ENCODE measurements at places on chromosomes 5 and 9.

DNA sequence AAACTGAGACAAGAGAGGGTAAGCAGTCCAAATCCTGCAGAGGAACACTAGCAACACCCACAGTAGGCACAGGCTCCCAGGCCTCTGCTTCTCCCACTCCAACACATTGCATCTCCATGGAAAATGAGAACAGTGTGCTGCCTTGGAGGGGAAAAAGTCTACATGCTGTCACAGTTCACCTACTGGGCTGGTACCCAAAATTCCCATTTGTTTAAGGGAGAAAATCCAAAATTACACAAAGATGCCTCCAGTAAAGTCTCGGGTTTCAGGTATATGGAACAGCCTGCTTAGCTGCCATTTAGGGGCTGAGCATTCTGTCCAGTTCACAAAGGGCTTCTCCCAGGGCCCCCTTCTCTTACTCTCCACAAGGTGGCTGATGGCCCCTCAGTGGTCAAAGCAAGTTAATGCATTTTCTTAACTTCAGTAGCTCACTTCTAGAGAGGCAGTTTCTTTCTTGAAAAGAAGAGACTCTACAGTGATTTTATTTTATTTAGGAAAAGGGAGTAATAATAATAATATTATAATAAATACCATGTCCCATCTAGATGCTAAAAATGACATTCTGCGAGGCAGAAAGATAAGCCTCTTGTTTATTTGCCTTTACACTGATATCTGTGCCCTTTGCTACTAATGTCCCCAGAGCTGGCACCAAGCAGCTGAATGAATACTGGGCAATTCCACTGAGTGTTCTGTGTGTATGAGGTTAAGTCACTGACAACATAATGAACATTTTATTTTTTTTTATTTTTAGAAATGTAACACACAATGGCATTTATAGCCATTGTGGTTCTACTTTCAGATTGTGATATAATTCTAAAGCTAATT lies 89.4 kb downstream of the RGS7BP start:
- no peak for DNase-seq

- DNase-seq: no peak
Measured at GRCh38 chr9:136729144-136729543, 13.6 kb downstream of the LCN10 start.

- DNase-seq: no peak
Measured at GRCh38 chr5:2224689-2225088, 342.0 kb upstream of the IRX4 start.

DNA sequence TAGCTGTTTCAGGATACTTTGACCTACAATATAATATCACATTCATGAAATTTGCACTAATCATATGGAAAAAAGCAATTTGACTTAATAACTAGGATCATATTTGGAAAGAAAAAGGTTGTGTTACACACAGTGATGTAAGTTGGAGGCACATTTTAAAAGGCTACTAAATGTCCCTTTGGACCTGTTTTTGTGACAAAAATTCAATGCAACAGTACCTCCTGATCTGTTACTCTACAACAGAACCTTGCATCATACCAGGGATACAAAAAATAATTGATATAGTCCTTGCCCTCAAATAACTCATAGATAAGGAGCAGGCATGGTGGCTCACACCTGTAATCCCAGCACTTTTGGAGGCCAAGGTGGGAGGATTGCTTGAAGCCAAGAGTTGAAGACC lies 67.1 kb downstream of the BAAT start:
- DNase-seq: no peak

GRCh38 chr5:149852641-149853330 lies 91.8 kb downstream of the PDE6A start:
- DNase-seq: peak; percentile 20

- no peak for DNase-seq
Measured at GRCh38 chr5:138083702-138084101, at the start of gene WNT8A. Gene WNT8A, plus strand, starts transcription at chr5:138084033. Its CDS starts 95 bp downstream, at chr5:138084128.

GRCh38 chr9:87336407-87336806 lies 161.3 kb upstream of the DAPK1 start:
- no peak for DNase-seq

DNA sequence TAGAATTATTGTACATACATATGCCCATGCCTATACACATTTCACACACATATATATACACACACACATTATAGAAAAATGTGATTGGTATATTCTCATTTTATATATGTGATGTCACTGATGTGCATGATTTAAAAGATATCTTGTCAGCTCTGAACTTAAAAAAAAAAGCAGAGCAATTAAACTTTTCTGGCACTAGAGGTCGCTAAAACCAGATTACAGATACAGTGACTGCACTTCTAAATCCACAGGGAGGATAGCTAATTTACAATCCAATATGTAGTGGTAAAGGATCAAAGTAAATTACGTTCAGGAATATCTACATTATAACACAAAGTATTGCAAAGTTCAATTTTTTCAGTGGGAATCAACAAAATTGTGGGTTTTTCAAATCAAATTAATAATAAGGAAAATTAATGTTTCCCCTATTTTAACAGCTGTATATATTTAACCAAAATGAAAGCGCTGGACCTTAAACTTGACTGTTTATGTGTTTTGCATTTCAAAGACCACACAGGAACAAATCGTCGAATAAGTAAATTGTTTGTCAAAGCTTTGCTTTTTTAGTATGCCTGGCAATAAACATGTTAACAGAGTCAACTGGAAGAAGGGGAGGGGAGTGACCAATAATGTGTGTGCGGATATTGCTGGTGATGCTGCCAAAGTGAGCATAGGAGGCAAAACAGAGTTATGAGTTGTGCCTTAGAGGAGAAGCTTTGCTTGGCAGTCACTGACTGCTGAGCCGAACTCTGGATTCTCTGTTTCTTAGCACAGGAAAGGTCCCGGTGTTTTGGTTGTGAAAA lies 1201.4 kb upstream of the C9orf72 start:
- no peak for DNase-seq

GRCh38 chr9:76704593-76705204 lies 59.5 kb upstream of the PCA3 start:
- no peak for DNase-seq

DNA sequence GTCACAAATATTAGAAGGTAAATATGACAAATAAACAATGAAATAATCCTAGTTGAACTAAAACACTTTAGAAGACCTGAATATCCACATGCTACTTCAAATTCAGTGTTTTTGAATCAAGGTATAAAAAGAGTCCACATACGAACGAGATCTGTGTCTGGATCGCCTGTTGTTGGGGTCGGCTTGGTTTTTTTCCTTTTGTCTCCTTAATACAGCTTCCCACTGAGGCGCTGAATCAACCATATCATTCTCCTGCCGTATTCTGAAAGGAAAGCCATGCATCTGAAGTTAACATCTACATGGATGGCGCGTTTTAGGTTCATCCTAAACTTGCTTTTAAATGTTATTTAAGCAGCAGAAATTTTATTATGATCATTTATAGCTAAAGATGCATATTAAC lies 235.2 kb downstream of the EPB41L4A start:
- no peak for DNase-seq

- DNase-seq: no peak
Measured at GRCh38 chr5:6384856-6385255, 6.5 kb upstream of the MED10 start.

DNA sequence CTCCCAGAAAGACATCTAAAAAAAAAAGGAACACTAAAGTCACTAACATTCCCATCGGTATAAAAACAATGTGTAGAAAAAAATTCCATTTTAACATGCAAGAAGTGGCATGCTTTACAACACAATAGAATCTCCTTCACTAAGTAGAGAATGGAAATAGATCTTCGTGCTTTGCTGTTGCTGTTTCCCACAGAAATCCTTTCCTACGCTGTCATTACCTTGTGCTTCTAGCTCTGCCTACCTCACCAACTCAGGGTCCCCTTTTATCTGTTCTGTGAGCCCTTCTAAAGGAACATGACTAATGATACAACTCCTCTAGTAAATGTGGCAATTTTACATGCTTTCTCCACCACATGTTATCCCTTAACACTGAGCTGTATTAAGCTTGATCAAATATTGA lies 202.9 kb downstream of the MCTP1 start:
- no peak for DNase-seq

GRCh38 chr9:34612788-34613390 lies 992 bp upstream of the RPP25L start:
- DNase-seq: peak; percentile 67

- DNase-seq: no peak
Measured at GRCh38 chr5:157177953-157178352, 2.7 kb upstream of the ITK start.

- peak; percentile 5 for DNase-seq
Measured at GRCh38 chr5:123671042-123671441, 159.1 kb downstream of the CSNK1G3 start.

GRCh38 chr5:149792540-149793255 lies 62.6 kb downstream of the PPARGC1B start:
- DNase-seq: no peak

- no peak for DNase-seq
Measured at GRCh38 chr5:177520916-177521513, 4.3 kb upstream of the DDX41 start.

- DNase-seq: peak; percentile 79
Measured at GRCh38 chr9:33159777-33160127, 7.4 kb downstream of the B4GALT1 start.

- DNase-seq: no peak
Measured at GRCh38 chr5:147859962-147860640, 18.4 kb upstream of the SCGB3A2 start.

DNA sequence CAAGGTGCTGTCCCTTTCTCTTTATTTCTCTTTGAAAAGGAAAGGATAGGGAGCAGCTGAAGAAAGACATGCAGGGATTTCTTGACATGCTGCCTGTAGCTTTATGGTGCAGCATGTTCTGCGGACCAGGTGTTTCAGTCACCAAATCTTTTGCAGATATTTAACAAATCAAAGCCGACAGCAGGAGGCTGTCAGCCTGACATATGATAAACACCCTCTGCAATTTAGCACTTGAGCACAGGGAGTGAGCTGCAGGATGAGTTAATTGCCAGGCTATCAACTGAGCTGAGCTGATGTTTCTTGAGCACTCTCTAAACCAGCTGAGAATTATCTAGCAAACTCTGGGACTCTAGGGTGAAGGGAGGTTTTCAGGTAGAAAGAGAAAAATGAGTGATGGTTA lies 212.8 kb upstream of the ATP10B start:
- DNase-seq: no peak

GRCh38 chr9:87678650-87679355 lies 47.1 kb upstream of the CTSL start:
- DNase-seq: peak; percentile 6

DNA sequence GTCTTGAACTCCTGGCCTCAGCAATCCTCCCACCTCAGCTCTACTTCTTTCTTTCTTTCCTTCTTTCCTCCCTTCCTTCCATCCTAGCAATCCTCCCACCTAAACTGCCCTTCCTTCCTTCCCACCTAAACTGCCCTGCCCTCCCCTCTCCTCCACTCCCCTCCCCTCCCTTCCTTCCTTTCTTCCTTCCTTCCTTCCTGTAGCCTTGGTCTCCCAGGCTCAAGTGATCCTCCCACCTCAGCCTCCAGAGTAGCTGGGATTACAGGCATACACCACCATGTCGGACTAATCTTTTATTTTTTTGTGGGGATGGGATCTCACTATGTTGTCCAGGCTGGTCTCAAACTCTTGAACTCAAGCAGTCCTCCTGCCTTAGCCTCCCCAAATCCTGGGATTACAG lies 65.8 kb downstream of the NFIB start:
- no peak for DNase-seq

- DNase-seq: no peak
Measured at GRCh38 chr5:172451771-172452197, 2.5 kb downstream of the SH3PXD2B start.

DNA sequence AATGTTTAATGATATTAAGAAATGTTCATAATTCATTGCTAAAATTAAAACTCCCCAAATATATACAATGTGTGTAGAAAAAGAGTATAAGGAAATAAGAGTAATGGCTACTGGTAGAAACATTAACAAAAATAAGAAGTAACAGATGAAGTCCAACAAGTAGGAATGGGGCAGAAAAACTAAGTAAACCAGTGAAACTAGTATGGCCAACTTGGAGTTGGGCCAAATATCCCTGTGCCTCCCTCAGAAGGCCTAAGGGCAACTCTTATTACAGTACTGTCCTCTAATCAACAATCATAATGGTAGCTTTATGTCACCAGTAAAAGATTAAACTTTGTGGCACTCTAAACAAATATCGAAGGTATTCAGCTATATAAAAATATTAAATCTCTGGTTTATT lies 93.5 kb downstream of the SSBP2 start:
- DNase-seq: no peak

GRCh38 chr9:747567-747966 lies 93.9 kb upstream of the DMRT1 start:
- no peak for DNase-seq

DNA sequence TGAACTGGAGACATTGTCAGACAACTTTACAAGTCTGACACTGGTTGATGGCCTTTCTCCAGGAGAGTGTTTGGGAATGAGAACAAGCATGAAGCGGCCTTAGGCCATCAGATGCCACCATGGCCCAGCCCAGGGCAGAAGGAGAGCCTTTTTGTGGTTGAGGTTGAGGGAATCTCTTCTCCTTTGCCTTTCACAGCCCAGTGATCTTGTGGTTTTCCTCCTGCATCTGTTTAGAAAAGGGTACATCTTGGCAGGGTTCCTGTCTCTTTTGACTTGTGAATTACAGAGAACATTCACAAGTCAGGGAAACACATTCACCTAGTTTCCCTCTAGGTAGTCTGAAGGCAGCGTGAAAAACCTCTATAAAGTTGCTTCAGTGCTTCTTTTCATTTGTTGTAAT lies 27.5 kb downstream of the DMRT2 start:
- DNase-seq: no peak

- no peak for DNase-seq
Measured at GRCh38 chr9:93200989-93201334, 17.0 kb downstream of the WNK2 start.

DNA sequence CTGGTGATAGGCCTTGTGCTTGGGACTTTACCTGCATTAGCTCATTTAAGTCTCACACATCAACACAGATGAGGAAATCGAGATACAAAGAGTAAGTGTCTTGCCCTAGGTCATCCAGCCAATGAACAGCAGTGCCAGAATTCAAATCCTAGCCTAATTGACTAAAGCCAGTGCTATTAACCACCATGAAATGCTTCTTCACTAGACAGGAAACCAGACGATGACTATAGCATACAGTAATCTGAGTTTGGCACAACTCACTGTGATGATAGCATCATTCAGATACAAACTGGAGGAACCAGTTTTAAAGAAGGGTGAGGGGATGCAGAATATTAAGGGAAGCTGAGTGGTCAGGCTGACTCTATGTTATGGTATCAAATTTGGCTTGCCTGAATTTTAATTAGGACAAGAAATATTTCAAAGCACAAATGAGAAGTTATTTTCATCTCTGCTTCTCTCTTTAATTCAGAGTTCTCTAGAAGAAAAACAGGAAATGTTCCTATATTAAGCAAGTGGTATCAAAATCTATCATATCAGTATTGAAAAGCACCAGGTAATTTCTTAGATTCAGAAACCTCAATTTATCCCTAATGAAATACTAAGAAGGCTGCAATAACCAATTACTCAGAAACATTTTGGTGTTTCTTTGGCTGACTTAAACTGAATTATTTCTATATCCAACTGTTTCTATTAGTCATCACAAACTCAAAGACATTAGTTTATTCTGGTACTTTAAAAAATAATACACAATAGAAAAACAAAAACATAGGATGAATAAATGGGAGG lies 147.0 kb upstream of the RASA1 start:
- no peak for DNase-seq

- no peak for DNase-seq
Measured at GRCh38 chr5:168820874-168821273, 241.7 kb upstream of the PANK3 start.

Data from naive thymus-derived CD8-positive, alpha-beta T cell (primary cell).